ENCODE measurements at places on chromosomes 2 and 18.

DNA sequence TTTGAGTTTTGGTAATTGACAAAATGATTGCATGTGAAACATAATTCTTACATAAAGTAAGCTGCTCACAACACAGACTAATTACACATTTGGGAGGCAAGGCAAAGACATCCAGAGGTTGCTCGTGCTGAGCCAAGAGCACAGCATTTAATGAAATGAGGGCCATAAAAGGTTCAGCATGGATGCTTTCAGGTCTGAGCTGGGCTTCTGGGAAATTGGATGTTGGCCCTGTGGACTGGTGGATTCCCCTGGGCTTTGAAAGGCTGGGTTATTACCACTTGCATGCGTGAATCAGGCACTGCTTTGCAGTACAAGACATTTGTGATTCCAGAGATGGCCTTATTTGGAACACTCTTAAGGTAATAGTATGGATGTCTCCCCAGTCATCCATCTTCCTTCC lies 533.5 kb upstream of the NRP2 start:
- no peak for DNase-seq

GRCh38 chr18:36152781-36153180 lies 23.1 kb downstream of the ELP2 start:
- DNase-seq, result no peak

- DNase-seq, result no peak
Measured at GRCh38 chr2:108399479-108399878, 21.7 kb downstream of the SULT1C4 start.

DNA sequence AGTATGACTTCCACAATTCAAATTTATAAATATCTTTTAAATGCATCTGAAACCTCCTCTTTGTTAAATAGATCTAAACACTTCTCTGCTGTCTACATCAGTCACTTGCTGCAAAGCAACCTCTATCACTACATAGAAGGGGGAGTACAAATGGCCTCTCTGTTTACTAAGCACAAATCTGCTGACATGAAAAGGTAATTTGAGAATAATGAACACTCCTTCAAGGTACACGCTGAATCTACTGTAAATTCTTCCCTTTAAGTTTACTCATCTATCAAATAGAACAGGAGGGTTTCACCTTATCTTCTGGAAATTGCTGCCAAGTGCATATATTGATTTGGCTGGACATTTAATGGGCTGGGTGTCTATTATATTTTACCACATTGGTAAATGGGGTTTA lies 879.6 kb downstream of the SUCLG1 start:
- no peak for DNase-seq

DNA sequence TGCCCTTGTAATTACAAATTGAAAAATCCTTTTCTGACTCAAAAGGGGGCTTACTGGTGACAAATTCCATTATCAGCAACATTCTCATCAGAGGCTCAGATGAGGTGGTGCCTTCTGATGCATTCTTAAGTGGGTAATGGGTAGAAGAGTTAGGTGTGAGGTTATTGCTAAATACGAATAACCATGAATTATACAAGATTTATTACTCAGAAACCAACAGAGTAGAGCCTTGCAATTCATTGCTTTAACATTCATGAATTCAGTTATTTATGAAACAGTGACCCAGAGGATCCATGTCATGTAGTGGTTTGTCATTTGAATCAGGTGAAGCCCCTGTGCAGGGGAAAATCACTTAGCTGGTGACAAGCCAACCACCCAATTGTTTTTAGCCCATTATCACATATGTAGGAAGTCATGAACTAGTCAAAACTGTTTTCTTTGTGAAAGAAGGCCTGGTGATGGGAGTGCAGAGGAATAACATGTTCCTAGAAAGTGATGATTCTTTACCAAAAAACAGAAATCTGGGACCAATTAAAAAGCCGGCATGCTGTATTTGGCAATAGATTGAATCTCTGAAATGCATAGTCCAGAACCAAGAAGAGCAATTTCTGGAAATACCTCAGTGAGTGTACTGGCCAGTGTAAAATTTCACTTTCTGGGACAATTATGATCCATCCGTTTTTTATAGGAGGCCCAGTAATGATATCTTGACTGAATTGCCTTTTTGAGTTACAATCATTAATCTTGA lies 70.2 kb downstream of the CRIM1 start:
- DNase-seq, result no peak

DNA sequence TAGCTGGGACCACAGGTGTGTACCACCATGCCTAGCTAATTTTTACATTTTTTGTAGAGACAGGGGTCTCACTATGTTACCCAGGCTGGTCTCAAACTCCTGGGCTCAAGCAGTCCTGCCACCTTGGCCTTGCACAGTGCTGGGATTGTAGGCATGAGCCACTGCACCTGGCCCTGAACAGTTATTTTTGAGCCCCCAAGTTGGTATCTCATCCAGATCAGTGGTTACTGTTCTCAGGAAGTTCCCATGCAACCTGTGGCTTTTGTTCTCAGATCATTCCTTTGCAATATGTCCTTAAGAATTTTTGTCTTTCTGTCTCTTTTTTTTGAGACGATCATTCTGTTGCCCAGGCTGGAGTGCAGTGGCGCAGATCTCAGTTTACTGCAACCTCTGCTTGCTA lies 7.7 kb upstream of the CCDC138 start:
- no peak for DNase-seq

- no peak for DNase-seq
Measured at GRCh38 chr18:3901811-3902210, 451.8 kb downstream of the TGIF1 start.

DNA sequence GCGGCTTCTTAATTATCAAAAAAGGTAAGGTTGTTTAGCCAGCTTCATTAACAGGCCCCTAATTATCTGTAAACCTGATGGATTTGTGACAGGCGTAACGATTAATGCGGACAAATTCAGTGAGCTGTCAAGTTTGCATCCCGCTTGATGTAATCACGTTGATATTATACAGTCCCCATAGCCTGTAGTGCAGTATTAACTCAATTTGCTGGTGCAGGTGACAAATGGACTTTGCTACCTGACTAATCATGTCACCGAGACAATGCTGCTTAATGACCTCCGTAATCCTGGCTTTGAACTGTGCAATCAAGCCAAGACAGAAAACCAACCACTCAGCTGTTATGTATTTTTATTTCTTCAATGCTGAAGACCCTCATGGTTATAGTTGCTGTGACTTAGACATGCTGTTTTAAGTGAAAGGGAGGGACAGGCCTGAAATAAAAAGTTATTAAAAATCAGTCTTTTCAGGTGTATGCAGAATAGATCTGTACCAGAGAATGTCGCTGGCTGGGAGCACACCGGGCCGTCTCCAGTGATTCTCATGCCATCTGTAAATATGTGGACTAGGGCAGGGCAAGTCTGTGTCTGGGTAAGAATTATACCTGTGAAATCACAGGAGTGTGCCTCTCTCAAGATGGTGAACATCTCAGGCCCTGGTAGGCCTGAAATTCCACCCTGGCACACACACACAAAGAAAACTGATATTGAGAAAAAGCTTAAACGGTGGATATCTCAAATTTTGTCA lies 4.3 kb downstream of the TSHZ1 start:
- DNase-seq, result no peak

- DNase-seq, result no peak
Measured at GRCh38 chr2:53242090-53242489, 525.5 kb upstream of the CHAC2 start.

DNA sequence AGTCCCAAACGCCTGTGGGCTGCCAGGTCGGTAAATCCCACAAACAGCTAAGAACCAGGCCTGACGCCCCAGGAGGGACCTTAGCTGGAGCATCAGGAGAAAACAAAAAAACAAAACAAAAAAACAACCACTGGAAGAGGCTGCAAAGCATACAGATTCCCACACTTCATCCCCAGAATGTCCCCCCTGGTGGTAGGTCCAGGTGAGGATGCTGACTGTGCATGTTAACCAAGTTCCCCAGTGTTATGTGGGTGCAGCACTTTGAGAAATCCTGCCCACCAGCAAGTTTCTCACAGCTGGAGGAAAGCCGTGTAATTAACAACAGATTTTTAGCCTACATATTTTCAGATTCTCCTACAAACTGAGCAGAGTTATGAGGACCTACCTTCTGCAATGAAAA lies 15.1 kb downstream of the ST3GAL5 start:
- no peak for DNase-seq

DNA sequence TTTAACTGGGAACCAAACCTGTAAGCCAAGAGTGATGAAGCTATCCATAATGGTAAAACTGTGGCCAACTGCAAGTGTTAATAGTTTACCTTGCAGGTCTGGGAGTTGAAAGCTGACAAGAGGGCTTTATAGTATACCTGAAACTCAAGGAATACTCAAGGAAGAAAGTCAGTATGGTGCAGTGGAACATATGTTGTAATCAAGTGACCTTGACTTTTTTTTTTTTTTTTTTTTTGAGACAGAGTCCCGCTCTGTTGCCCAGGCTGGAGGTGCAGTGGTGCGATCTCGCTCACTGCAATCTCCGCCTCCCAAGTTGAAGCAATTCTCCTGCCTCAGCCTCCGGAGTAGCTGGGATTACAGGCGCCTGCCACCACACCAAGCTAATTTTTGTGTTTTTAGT lies 27.6 kb downstream of the VIL1 start:
- no peak for DNase-seq

GRCh38 chr2:241680827-241681599 lies 5.6 kb downstream of the DTYMK start:
- no peak for DNase-seq

DNA sequence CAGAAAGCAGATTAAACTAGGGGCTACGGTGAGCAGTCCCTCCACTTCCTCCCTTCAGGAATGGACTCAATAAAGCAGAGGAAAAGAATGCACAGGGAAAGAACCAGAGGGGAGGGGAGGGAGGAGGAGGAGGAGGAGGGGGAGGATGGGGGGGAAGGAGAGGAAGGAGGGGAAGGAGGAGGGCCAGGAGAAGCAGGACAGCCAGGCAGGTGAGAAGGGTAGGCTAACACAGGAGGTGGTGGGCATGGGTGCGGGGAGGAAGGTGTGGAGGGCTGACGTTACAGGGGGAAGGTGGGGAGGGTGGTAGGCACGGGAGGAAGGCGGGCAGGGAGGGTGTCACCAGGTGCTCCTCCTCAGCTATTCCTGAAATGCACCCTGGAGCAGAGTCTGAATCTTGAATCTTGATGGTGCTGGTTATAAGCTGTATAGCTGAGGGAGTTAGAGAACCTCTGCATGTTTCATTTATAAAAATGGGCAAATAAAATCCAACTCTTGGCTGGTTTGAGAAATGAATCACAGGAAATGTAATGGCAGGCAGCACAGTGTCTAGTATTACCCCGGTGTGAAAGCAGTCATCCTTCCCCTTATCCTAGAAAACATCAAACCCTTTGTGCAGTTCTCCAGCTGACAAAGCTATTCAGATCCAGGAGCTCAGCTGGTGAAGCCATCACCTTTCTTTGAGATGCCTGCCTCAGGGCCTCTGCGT lies 3.4 kb downstream of the TMEM18 start:
- no peak for DNase-seq

DNA sequence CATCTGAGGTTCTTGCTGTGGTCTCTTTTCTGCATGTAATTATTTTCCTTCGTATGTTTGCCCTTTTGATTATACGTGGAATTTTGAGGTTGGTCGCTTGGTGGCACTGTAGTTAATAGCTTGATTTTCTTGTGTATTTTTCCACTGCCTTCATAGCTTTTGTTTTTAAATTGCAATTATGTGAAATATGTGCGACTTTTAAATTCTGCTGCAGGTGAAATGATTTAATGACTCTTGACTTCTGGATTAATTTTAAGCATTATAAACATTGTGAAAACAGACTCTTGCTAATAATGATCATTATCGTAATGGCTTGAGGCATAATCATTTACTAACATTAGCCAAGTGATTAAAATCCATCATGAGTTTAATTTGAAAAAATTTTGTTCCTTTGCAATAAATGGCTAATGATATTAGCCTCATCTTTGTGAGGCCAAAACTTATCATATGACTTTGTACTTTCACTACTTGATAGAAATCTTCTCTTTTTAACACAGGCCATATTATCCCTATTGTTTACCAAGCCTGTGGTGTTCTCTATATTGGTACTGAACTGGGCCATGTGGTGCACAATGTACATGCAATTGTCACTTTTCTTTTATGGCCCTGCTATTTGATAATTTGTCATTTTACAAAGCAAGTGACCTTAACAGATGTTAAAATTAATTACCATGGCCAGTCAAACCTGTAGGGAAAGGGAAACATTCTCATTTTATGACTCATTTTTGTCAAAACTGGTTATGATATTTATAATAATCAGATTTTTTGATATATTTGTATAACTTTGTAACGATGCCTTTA lies 62.8 kb upstream of the NEUROD1 start:
- DNase-seq, result no peak

- DNase-seq, result no peak
Measured at GRCh38 chr2:20649976-20650375, 922 bp downstream of the HS1BP3 start.

DNA sequence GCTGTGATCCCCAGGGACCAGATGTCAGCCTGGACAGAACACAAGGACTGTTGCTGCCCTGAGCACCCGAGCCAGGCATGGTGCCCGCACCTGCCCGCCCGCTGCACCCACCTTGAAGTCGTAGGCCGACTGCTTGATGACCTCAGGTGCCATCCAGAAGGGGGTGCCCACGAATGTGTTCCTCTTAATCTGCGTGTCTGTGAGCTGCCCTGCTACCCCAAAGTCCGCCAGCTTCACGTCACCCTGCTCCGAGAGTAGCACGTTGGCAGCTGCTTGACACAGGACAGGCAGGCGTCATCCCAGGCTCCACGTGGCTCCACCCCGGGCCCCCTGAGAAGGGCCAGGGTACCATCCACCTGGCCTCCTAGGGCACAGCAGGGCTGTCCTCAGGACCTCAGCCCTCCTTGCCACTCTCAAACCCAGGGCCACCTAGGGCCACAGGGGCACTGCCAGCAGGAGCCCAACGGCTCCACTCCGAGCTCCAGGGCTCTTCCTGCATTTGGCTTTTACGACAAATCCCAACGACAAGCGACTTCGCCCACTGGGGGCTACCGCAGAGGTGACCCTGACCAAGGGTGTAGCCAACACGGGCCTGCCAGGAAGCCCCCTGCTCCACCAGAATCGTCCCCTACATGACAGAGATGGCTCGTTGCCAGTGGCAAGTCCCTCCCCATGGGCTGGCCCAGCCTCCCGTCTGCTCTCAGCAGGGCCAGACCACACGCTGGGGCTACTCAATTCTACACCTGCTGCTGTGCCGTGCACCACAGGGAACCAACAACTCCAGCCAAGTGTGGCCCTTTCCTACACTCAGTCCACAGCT lies 9.0 kb downstream of the STK25 start:
- DNase-seq, result no peak

DNA sequence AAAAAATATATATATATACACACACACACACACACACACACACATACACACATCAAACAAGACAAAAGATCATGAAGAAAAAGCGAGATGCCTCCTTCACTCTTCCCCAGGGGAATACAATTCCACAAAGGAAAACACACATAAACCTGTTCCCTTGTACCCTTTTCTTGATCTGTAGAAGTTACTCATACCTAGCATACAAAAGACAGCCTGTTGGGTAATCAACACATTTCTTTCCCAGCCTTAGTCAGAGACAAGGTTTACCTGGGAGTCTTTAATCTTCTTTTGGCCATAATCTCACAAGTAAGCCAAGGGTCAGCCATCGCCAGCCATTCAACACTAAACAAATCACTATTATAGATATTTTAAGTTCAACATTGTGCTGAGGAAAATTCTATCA lies 407.0 kb downstream of the SUCLG1 start:
- no peak for DNase-seq

- DNase-seq, result peak; percentile 53
Measured at GRCh38 chr18:75210274-75211001, at the start of gene TSHZ1. TSS of gene TSHZ1 (plus strand) at chr18:75210797. CDS start at chr18:75211877, 1,080 bp downstream.

GRCh38 chr2:207109768-207110167 lies 56.0 kb downstream of the KLF7 start:
- no peak for DNase-seq

Data from activated T-cell treated with anti-CD3 and anti-CD28 coated beads, Interleukin-2, amount 50 U/mL, for 24 hours (primary cell).